ENCODE measurements at places on chromosomes 11 and 22.

DNA sequence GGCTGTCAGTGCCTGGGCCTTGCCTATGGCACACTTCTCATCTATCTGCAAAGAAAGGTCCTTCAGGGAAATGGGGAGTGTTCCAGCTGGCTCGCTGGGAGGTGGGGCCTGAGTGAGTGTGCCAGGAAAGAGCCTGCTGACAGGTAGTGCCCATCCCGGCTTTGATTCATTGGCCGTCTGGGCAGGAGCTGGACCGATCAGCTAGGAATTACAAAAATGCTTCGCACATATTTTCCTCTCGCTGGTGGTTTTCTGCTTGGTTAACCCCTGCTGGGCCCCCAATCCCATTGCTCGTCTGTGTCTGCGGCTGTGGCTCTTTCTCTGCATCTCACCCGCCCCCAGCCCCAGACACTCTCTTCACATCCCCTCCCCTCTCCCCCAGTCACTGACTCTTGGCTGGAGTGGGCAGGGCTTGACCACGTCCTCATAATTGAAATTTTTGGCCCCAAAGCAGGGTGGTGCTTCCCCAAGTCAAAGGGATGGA, 10.8 kb downstream of the LIF start:
- no peak for DNase-seq

- no peak for DNase-seq
Measured at GRCh38 chr11:112523477-112523876, 262.8 kb upstream of the PLET1 start.

DNA sequence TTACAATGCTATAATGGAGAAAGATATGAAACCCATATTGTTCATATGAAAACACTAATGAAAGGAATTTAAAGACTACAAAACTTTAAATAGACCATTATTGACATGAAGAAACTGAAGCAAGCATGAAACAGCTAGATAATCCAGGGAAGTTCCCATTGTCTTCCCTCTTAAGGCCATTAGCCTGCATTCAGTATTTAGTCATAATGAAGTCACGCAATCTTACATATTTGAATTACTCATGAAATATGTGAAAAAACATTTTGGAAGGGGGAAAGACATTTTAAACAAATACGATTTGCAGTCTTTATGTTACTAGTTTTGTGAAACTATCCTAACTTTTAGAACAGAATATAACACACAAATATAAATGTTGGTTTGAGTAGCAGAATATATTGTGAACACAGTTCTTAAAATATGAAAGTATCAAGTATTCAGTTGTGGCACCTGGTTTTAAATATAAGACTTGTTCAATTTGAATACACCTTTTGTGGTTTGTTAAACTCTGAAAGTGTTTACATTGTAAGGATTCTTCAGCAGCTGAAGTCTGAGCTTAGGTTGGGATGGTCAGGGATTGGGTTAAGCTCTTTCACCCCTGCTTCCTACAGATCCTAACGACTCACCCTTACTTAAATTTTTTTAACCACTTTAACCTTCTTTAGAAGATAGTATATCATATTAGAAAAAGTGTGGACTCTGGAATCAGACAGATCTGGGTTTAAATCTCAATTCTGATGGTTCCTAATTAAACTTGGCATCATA, 500.3 kb upstream of the TENM4 start:
- no peak for DNase-seq

GRCh38 chr11:83070731-83071566, 748 bp downstream of the RAB30 start:
- peak; percentile 14 for DNase-seq

DNA sequence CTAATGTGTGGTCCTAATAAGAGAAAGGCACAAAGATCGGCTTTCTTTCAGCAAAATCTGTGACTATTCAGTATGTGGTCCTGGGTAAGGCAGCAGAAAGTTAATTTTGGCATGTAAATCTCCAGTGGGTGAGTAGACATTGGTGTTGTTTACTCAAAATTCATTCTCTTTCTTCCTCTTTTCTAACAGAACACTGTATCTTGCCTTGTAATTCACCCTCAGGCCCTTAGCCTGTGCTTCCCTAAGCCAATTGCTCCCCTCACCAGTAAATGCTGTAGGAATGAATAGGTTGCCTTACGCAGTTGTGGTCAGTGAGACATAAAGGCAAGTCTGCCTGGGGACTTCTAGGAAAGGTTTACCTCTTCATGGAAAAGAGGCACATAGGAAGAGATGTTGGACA, 49.9 kb upstream of the PDE3B start:
- DNase-seq = no peak

- peak; percentile 62 for DNase-seq
Measured at GRCh38 chr22:16917144-16918003, 90.6 kb downstream of the GAB4 start.
